ENCODE measurements at places on chromosomes 1 and 21. TPM values are rescaled to one million over a fixed set of nuclear protein-coding genes. Genes with fewer than 3 reads are reported as not detected.

Gene HSPA13
- 42.4 TPM for total RNA-seq

Gene OLFM3
- not detected for total RNA-seq

Gene ACTL8
- not detected for total RNA-seq

Gene C8B
- not detected for total RNA-seq

Gene A3GALT2
- 0.09 TPM for total RNA-seq

Gene PRAMEF27
- not detected for total RNA-seq

Gene SH3BGR
- total RNA-seq = 0.36 TPM

Gene LCE2A
- not detected for total RNA-seq
